SIG-M5 (cell line): ENCODE measurements at places on chromosomes 5 and 9.

GRCh38 chr9:104313396-104314110 is 190.5 kb upstream of the OR13F1 start:
- DNase-seq, result no peak

GRCh38 chr5:18754201-18754600 is 1119.9 kb downstream of the TAF11L14 start:
- DNase-seq, result no peak

DNA sequence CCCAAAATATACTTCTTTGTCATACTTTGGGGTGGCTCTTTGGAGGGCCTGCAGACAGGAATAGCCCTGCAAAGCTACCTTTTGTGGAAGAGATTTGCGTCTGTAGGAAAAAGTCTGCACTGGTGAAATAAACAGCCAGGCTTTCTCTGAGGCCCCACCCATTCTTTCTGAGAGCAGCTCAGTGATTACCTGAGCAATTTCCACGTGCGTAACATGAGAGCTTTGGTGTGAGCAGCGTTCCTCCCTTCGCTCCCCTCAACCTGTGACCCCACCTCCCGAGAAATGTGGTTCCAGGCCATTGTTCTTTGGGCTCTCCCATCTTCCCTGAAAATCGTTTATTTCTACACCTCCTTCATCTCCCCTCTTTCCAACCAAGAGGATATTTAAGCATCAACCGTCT is 23.8 kb upstream of the FBP1 start:
- no peak for DNase-seq

GRCh38 chr5:97100476-97100875 is 41.9 kb downstream of the LIX1 start:
- no peak for DNase-seq

- DNase-seq, result no peak
Observed at GRCh38 chr5:174293481-174293880, 248.0 kb downstream of the NSG2 start.

DNA sequence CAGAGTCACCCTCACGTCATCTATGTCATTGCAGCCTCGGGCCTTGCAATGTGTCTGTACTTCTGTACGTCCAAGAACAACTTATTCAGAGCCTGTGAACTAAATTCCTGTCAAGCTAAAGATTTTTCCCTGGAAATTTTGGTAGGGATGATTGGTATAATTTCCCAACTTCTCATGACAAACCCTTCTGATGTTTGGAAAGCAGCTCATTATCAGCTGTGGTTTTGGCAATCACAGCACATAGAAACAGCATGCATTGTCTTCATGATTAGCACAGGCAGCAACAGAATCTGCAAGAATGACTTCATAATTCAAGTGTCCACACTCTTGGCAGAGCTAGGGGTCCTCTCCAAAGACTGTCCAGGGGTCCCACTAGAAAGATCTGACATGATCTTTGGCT is 49.5 kb downstream of the APBA1 start:
- no peak for DNase-seq

GRCh38 chr9:88753691-88754367 is 218.9 kb downstream of the NXNL2 start:
- no peak for DNase-seq

- no peak for DNase-seq
Observed at GRCh38 chr5:118698774-118699173, 289.6 kb downstream of the DTWD2 start.

DNA sequence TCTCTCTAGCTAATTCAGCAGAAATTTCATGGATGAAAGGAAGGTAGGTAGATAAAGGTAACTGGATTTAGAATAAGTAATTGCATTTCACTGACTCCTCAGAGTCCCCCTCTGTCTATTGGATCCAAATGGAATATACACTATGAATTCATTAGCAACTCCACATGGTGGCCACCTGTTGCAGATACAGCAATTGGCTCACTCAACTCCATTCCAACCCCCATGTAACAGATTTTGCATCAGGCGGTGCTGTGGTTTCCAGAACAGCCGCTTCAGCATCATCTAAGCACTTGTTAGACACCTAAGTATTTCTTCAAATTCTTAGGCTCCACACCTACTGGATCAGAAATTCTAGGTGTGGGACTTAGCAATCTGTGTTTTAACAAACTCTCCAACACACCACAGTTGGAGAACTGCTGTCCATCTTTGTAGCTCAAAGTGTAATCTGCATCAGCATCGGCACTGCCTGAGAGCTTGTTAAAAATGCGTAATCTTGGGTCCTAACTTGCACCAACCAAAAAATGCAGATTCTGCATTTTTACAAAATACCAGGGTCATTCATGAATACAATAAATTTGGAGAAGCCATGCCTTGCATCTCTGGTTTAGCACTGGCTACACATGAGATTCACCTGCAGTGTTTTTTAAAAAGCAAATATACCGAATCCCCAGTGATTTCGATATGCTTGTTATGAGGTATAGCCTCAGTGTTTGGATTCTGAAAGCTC is 413.8 kb upstream of the CD180 start:
- DNase-seq, result no peak

DNA sequence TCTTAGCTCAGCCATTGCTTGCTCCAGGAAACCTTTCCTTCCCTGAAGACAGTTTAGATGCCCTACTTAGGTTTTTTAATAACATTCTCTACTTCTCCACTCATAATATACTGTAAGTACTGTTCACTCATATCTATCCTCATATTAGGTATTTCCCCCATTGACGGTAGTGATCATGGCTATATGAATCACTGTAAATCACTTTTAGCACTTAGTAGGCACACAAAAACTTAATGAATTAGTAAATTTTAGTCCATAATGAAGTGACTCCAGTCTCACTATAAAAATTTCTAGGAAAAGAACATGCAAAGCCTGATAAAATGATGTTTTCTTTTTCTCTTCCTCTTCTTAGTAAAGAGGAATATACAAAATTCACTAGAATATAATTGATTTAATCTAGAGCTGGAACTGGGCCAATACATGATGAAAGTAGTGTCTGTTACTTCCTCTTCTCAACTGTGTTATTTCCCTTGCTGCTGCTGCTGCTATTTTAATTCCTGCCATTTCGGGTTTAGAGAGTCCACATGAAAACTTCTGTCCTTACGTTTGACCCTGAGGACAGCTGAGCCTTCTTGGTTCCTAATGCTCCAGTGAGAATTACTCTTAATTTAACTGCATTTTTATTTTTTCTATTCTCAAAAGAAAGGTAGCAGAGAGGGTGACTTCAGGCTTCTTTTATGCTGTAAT is 73.5 kb downstream of the LNPEP start:
- peak; percentile 74 for DNase-seq

- no peak for DNase-seq
Observed at GRCh38 chr9:134782921-134783698, 97.5 kb upstream of the FCN2 start.

DNA sequence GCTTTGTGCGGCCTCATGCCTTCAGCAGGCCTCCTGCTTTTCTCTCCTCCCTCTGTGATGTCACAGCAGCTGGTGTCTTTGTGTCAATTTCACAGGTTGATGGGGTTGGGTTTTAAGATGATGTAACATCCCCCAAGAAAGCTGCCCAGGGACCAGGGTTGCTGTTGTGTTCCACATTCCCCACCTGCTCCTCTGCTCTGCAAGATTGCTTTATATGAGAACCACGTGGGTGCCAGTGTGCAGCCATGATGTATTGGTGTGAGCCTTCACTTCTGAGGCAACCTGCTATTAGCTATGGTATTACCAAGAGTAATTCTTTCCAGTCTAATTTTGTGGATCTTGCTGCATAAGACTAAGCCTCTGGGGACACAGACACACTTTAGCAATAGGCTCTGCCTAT is 213.0 kb upstream of the ADAMTS16 start:
- DNase-seq, result no peak

DNA sequence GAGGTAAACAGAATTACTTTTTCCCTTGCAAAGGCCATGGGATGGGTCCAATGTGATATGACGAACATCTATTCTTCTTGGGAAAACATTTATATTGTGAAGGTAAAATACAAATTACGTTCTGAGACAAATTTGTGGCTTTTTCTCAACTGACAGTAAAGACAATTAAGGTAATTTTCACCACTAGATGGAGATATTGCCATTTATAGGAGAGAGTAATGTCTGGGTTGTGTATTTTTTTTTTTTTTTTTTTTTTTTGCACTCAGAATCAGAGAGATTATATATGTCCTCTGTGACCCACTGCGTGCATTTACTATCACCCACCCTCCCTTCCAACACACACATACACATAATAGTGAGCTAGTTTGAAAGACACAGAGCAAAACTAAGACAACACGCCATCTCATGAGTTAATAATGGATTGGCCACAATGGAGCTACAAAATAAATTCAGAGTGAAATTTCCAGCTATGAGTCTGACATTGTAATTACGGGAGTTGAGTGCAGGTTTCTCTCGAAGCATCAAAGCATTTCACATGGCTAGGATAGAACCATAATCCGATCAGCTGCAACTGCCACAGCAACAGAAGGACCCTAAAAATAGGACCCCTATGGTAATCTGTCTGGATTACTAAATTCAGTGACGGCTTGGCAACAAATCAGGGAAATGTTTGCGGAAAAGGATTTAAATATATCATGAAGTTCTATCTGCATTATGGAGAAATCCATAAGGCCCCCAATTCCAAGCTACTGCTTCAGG is 49.2 kb downstream of the ANXA1 start:
- no peak for DNase-seq

DNA sequence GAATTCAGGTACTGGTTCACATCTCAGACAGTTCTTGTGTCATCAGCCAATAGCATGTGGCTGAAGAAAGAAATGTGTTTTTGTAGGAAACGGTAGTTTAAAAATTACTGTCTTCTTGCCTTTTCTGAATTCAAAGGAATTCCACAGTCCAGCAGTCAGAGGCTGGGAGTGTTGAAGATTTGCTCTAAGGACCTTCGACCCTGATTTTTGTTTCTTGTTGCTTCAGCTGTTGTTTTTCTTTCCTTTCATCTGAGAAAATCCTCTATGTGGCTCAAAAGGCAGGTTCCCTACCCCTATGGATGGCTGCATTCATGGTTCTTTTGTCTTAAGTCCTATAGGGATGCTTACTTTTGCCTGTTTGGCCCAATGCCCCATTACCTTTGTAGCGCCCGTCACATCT is 304.9 kb downstream of the TMEM167A start:
- no peak for DNase-seq

DNA sequence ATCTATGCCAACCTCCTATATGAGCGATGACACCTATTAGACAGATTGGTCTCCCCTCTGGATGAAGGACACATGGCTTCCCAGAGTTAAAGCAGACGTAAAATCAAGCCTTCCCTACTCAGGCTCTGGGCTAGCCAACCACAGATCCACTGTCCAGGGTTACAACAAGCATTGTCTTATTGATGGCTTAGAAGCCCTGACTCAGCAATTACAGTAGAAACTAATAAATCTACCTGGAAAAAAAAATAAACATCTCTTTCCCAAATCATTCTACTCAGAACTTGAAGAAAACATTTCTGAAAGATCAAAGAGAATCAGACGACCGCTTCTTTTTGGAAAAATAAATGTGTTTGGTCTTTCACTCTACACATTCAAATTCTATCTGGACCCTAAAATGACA is 189.3 kb downstream of the GLIS3 start:
- no peak for DNase-seq

DNA sequence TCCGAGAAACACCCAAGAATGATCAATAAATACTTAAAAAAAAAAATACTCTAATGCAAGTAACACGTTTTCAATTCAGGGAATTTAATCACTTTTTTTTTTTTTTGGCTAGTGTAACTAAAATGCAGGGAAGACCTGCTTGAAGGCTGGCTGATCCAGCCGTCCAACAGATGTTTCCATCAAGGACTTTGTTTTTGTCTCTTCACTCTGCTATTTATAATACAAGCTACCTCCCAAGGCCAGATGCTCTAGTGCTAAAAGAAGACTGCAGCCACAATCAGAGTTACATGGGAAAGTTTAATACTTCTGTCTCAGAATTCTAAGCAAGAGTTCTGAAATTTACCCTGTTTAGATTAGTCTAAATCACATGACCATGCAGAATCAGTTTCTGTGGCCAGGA is 14.5 kb downstream of the TBCA start:
- DNase-seq, result no peak

- DNase-seq, result no peak
Observed at GRCh38 chr5:124393584-124394379, 352.7 kb downstream of the ZNF608 start.

GRCh38 chr5:6755519-6755918 is 42.3 kb downstream of the TENT4A start:
- DNase-seq, result no peak

DNA sequence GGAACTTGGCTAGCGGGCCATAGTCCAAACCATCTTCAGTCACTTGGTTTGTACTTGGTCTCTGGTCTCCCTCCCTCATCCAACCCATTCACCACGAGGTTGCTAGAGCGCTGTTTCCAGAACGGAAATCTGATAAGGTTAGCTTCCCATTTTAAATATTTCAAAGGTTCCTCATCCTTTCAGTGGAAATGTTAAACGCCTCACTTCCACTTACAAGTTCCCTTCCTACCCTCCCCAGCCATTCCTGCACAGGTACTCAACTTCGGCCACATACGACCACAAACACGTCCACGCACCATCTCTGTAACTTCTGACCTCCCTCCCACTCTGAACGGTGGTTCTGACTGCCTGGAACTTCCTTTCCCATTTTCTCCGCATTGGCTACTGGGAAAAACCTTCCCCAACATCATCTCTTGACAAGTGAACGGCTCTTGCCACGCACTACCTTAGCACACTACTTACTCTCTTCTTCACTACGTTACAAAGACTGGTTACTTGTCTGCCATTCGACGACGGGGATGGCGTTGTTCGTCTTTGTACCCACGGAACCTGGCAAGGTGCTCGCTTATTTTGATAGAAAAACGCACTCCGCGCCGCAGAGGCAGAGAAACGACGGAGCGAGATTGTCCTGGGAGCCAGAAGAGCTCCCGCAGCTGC is 629 bp downstream of the CCNH start:
- no peak for DNase-seq

DNA sequence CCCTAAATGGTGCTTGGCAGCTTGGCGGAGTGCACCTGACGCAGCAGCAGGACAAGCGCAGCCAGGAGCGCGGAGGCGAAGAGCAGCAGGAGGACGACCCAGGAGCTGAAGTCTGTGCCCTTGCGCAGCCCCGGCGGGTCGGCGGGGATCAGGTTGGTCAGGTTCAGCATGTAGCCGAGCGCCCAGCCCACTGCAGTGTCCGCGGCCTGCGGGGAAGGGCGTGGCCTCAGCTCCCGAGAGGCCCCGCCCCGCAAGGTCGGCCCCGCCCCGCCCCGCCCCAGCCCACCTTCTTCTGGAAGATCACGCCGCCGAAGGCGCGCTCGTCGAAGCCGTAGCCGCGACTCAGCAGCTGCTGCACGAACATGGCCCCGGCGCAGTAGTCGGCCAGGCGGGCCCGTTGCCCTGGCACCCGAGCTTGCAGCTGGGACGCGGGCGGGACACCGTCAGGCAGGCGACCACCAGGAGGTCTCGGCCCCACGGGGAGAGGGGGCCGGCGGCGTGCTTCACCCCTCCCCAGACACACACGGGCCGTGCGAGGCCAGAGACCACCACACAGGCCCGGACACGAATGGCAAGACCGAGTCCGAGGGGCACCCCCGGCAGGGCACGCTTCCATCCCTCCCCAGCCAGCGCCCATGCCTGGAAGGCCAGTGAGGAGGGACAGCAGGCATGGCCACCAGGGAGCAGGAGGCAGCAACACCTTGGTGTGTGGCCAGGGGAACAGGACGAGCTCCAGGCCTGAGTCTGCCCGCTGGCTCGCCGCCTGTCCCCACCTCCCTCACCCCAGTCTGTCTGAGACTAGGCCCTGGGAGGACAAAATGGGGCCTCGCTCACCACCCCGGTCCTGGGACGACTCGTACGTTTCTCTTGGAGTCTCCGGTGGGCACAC is 2.9 kb upstream of the NPDC1 start:
- no peak for DNase-seq

- DNase-seq, result no peak
Observed at GRCh38 chr5:142973932-142974331, 203.8 kb downstream of the ARHGAP26 start.

GRCh38 chr9:117465706-117466105 is 50.8 kb upstream of the ASTN2 start:
- DNase-seq, result no peak
